Activated T-helper 2 cell treated with anti-CD3 and anti-CD28 coated beads, Interferon-gamma antibody, Interleukin-2, Interleukin-4, amounts not matched to agents 10 μg/mL and 5 μg/mL and 100 μg/mL, durations not matched to agents 14 hours and 24 hours and 36 hours (primary cell): ENCODE measurements at places on chromosomes 5 and 9.

GRCh38 chr9:128077847-128078503, 9.9 kb downstream of the SLC25A25 start:
- DNase-seq, result no peak

GRCh38 chr5:98540056-98540455, 233.4 kb upstream of the RGMB start:
- DNase-seq, result no peak

DNA sequence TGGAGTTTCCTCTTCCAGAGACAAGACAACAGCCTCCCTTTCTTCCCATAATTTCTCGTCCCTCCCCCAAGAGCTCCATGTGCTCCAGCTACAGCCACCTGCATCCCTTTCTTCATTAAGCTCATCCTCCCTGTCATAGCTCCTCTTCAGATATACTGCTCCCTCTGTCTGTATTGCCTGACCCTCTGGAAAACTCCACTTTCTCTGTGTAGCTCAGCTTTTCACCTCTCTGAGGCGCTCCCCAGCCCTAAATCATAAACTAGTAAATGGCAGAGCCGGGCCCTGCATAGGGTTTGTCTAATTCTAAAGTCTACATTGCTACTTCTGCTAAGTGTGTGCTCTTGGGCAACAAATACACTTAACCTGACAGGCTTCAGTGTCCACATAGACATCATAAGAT, 8.8 kb upstream of the PLIN2 start:
- no peak for DNase-seq

GRCh38 chr9:95049761-95050160, 267.7 kb downstream of the FANCC start:
- no peak for DNase-seq

GRCh38 chr5:56250011-56250410, 16.9 kb upstream of the ANKRD55 start:
- no peak for DNase-seq
